Neuronal stem cell (in vitro differentiated cells): ENCODE measurements at places on chromosomes 7 and 10.

GRCh38 chr10:24174014-24174413, 34.9 kb upstream of the KIAA1217 start:
- no peak for DNase-seq

DNA sequence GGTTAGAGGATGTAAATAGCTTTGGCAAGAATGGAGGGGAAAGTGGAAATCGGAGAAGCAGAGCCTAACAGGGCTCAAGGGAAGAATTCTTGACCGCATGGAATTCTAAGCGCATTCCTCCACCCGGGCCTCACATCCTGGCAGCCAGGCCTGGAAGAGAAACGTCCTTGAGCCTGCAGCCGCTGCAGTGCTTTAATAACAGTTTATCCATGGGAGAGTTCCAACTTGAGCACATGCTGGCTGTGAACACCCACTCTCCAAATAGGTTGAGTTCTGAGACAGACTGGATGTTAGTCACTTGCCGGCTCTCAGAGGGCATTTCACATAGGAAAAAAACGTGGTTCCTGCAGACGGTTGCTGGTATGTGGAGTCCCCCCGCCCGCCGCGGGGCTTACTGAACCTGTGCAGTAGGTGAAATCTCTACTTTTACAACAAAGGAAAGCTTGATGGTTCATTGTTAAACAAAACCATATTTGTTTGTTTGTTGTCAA, 61.4 kb upstream of the STEAP1B start:
- peak; percentile 42 for DNase-seq

DNA sequence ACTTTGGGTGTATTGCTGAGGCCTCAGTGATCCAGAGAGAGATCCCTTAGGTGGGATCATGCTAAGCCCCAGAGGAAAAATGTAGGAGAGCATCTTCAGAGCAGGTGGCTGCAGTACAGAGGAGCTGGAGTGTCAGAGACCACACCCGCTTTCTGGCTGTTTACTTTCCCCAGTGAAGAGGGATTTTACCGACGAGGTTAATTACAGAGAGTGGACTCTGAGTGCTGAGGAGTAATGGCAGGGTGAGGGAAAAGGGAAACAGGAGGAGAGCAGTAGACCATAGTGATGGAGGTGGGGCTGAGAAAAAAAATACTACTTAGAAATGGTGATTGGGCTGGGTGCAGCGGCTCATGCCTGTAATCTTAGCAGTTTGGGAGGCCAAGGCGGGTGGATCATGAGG, 43.3 kb upstream of the HBP1 start:
- no peak for DNase-seq

DNA sequence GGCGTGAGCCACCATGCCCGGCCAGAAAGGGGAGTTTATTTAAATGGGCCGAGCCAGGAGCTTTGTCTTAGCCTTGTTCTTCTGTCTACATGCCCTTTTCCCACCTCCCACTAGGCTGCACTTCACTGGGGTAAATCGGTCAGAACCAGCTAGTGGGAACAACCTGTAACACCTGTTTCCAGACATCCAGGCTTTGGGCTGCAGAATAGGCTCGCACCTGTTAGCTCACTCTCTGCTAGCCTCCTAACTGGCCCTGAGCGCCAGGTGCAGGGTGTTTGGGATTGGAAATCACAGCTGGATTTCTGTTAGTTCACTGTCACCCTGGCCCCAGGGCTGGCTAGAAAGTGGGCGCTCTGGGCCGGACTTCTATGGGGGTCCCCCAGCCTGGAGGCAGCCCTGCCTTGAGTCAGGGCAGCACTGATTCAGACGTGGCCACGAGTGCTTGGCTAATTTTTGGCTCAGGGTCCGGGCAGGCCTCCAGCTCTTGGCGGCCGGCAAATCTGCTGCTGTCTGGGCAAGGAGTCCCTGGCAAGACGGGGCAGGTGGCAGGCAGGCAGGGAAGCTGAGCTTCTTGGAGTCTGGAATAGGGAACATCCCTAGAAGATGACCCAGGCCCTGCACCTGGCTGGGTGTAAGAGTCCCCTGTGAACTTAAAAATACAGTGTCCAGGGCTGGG, 48.6 kb downstream of the GTF2IRD1 start:
- DNase-seq: no peak

DNA sequence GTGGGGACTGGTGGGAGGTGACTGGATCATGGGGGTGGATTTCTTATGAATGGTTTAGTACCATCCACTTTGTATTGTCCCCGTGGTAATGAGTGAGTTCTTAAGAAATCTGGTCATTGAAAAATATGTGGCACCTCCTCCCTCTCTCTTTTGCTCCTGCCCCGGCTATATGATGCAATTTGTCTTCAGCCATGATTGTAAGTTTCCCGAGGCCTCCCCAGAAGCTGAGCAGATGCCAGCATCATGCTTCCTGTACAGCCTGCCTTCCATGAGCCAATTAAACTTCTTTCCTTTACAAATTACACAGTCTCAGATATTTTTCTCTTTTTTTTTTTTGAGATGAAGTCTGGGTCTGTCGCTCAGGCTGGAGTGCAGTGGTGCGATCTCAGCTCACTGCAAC, 2.6 kb upstream of the KDM7A start:
- DNase-seq: no peak

- no peak for DNase-seq
Measured at GRCh38 chr10:43874984-43875383, 226.3 kb upstream of the ZNF32 start.

DNA sequence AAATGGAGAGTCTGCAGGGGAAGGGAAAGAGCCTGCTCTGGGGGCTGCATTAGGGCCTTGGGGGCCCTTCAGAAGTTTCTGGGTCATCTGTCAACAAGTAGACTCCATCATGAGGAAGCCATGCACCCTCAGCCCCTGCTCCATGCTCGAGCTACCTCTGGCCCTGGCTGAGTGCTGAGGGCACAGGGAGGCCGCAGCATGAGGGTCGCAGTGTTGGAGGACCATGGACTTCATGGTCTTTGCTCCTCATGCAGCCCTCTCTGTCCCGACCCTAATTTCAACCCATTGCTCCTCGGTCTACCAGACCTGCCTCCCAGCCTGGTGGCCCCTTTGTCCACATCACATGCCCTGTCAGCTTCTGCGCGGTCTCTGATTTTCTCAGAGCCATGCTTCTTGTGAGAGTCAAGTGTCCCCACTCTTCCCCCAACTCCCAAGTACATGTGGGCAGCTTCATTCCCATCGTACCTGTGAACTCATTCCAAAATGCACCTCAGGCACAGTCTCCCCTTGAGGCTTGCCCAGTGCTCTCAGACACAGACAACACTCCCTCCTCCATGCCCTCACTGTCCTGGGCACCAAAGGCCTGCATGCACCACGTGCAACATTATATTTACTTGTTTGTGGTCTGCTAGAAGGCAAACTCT, 14.7 kb downstream of the ZNF488 start:
- DNase-seq: no peak

DNA sequence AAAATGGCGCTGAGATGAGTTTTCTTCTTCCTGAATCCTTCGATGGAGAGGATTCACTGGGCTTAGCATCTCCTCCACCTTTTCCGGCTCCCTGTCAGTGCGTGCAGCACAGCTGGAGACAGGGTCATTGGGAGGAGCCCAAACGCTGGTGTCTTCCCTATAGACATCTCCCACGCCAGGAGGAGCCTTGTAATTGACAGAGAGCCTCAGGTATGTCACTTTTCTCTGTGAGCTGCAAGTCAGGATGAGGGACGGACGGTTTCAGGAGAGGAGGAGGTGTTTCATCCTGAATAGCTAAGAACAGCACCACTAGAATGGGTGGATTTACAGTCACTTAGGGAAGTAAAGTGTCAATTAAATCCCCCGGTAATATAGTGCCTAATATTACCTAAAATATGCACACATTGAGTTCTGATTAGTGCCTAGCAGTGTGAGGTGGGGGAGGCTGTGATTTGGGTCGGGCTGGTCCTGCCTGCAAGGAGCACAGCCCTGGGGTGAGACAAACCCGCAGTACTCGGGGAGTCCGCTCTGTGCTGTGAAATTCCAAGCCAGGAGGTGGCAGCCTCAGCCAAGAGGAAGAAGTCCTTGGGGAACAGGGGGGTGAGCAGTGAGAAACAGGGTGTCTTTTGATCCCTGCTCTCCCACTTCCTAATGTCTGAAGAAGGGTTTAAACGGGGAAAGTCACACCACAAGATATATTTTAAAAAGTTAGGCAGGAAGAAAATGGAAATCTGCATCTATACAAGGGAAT, 28.2 kb downstream of the IL15RA start:
- peak; percentile 15 for DNase-seq

DNA sequence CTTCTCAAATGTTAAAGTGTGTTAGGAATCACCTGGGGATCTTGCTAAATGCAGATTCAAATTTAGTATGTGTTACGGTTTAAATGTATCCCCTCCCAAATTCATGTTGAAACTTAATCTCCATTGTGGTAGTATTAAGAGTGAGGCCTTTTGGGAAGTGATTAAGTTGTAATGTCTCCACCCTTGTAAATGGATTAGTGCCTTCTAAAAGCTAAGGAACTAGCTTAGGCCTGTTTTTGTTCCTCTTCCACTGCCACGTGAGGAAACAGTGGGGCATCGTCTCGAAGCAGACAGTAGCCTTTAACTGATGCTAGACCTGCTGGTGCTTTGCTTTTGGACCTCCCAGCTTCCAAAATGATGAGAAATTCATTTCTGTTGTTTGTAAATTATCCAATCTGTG, 52.3 kb upstream of the SEMA3D start:
- DNase-seq: no peak

DNA sequence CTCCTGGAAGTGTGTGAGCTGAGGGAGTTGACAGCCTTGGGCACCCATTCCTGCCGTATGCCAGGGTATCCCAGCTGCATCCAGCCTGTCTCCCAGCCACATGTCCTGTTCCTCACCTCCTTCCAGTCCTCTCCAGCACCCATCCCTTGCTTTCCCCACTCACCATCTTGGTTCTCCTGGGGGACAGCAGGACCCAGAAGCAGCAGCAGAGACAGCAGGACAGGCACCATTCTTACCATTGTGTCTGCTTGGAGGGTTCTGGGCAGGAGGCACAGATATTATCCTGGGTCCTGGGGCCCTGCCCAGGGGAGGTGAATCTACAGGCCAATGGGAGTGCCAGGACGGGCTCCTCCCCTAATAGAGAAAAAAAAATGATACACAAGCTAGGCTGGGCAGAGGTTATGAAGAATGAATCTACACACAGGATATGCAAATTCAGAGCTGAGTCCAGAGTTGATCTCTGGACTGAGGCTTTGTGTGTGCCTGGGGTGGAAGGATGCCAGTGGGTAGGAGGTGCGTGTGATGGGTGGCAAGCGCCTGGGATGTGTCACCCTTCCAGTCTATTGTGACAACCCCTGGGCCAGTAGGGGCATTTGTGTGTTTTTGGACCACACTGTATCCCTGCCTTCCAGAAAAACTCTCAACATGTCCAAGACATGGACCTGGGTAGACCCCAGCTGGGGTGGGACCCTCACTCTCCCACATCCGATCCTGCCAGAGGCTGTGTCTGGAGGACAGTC, at the start of gene AZGP1:
Gene AZGP1, minus strand, starts transcription at position 250 of the 740 bp plus-strand sequence. Its CDS starts 11 bp downstream, at position 239.
- DNase-seq: no peak

DNA sequence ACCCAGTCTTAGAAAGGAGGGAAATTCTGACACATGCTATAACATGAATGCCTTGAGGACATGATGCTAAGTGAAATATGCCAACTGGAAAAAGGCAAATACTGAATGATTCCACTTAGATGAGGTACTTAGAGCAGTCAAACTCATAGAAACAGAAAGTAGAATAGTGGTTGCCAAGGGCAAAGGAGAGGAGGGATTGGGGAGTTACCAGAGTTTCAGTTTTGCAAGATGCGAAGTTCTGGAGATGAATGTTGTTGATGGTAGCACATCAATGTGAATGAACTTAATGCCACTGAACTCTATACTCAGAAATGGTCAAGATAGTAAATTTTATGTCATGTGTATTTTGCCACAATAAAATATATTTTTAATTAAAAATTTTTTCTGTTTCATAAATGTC, 38.9 kb downstream of the DRGX start:
- no peak for DNase-seq

DNA sequence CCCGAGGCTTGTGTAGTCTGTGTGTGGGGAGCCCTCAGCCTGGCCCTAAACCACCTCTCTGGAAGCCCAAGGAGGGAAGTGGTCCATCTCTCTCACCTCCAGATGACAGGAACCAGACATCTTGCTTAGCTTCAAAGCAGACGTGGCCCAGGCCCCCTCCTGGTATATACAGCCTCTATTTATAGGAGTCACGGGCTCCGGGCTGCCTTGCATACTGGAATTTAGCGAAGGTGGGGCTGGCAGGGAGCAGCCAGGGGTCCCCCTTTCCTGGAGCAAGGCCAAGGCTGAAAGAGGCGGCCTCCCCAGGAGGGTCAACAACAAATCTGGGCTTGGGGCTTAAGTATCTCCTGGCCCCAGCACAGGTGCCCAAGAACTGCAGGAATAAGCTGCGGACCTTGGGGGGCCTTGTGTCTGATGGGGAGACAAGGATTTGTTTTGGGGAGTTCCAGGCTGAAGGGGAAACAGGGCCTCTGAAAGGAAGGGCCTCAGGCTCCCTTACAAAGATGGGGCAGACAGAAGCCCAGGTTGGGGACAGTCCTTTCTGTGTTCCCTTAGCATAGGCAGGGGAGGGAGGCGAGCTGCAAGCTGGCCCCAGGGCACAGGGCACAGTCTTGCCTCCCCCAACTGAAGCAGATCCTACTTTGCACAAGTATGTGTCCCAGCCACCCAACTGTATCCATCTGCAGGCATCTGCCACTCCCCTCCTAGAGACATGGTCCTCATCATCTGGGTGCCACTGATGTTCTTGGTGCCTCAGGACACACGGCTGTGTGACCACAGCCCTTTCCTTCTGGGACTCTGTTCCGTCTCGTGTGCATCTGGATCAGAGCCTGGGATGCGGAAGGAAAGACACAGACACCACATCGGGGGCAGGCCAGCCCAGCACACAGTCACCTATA, 11.9 kb downstream of the ZCCHC24 start:
- DNase-seq: no peak

- DNase-seq: no peak
Measured at GRCh38 chr7:13055732-13056368, 368.4 kb downstream of the ARL4A start.

DNA sequence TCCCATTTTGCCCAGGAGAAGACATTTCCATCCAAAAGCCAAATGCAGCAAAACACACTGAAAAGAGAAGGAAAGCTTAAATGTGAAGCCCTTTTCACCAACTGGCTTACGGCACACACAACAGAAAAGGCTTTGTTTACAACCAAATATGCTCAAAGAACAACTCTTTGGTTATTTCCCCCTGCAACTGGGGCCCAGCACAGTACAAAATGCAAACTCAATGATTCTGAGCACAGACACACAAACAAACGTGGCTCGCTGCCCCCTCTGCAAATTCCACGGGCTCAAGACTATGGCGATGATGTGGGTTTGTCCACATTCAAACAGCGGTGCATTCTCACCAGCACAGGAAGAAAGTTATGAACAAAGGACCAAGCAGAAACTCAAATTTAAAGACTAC, 5.3 kb downstream of the CPXM2 start:
- DNase-seq: no peak
